ENCODE measurements at places on chromosomes 16 and 17.

DNA sequence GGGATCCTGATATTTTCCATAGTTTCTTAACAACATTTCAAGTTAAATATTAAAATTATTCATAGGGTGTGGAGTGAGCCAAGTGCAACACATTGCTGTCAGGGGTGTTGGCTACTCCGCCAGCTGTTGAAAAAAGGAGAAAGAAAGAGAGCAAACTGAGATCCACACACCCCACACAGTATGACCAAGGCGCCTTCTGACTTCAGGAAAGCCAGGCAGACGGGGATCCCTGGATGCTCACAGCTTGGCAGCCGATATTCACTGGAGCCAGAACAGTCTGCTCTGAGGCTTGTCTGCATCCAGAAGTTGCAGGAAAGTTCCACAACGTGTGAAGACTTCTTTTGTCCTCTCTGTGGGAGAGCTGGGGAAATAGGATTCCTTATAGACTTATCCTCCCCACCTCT lies 9.3 kb downstream of the CHD9NB start:
- ATAC-seq, result no peak

DNA sequence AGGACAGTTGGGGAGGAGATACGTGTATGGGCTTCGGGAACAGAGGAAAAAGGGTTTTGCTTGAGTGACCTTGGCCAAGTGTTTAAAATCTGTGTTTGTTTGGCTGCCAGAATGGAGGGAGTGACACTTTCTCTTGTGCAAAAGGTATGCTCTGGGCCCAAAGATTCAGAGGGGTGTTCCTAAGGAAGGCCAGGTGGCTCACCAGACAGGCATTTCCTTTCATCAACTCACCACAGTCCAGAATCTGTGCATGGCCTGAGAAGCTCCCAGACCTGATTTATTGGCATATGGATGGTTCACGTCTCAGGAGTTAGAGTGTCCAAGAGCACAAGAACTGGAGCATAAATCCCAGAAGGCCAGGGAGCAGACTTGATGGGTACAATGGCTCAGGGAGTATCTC lies 53.4 kb upstream of the NLK start:
- ATAC-seq, result no peak

GRCh38 chr16:57169327-57169726 lies 16.5 kb downstream of the PSME3IP1 start:
- ATAC-seq, result no peak

DNA sequence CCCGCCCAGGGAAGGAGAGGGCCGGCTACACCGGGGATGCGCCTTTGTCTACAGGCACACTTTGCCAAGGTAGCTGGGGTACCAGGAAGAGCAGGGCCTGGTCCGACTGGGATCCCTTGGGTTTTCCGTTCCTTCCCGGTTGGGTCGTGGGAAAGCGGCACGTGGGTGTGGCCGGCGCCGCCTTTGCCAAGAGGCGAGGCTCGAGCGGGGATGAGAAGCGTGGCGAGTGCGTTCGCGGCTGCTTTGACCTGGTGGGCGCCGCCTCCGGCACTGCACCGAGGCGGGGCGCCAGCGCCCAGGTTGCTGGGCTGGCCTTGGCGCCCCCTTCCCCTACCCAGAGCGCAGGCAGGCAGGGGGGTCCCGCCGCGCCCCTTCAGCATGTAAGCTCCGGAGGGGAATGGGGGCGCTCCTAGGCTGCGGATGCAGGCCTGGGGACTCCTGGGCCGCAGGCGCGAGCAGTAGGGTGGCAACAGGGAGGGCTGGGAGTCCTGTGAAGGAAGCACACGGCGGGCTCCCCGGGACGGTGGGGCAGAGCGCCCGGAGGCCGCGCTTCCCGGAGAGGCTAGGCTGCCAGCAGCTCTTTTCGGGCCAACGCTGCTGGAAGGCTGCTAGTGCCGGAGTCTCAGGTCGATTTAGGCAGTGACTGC lies 2.0 kb downstream of the HAS3 start:
- no peak for ATAC-seq

- ATAC-seq, result no peak
These were observed 46.9 kb upstream of the ALOX12 start for GRCh38 chr17:6948976-6949375.

DNA sequence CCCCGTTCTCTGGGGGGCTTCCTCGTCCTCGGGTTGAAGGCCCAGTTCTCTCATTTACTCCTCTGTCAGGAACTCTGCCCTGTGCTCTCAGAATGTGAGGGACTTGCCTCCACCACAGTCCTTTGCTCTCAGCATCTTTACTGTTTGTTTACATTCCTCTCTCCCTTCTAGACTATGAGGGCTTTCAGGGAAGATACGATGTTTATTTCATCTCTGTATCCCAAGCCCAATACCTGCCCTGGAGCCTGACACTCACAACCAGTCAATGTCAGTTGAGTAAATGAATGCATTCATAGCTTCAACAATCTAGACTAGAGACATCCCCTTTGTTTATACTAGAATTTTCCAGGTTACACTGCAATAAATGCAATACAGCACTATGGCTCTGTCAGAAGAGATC lies 409.6 kb upstream of the CDH11 start:
- ATAC-seq, result no peak

DNA sequence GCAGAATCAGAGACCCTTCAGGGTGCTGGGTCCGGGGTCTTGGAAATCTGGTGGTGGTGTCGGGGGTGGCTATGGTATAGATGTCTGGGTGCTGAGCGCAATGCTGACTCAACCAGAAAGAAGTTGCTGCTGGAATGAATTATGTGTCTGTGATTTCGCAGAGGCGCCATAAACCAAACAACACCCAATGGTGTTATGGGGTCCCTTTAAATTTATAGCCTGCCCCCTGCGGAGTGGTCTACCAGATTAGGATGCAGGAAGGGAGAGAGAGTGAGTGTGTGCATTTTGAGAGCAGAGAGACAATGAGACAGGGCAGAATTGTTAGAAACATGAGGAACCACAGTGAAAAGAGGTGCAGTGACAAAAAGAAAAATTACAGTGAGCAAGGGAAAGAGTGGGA lies 100.7 kb upstream of the CDH11 start:
- no peak for ATAC-seq

- no peak for ATAC-seq
These were observed 92.9 kb downstream of the TBC1D16 start for GRCh38 chr17:79942591-79943346.

DNA sequence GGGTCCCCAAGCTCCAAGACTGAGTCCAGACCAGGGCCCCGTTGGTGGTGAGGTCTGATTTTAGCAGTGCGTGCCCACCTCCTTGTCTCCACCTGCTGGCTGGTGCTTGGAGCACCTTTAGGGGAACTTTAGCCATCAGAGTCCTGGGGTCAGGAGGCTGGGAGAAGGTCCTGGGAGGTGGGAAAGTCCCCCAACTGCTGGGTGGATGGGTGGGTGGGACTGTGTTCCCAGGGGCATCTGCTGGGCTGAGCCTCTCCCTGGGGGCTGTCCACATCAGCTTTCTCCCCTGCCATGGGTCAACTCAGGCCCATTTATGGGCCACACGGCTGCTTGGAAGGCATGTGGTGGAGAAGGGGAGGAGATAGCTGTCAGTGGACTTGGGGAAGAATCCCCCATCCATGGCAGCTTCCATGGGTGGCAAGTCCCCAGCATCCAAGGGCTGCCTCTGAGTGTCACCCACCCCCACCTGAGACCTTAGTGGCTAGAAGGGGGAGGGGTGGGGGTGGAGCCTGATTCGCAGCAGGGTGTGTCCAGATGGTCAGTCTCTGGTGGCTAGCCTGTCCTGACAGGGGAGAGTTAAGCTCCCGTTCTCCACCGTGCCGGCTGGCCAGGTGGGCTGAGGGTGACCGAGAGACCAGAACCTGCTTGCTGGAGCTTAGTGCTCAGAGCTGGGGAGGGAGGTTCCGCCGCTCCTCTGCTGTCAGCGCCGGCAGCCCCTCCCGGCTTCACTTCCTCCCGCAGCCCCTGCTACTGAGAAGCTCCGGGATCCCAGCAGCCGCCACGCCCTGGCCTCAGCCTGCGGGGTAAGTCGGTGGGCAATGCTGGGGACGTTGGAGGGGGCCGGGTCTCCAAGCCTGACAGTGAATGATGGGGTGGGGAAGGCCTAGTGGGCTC lies at the start of gene TRPV2:
TSS of gene TRPV2 (plus strand) at position 541 of the 894 bp plus-strand sequence. CDS start 2,098 bp downstream, outside the sequence.
- no peak for ATAC-seq

DNA sequence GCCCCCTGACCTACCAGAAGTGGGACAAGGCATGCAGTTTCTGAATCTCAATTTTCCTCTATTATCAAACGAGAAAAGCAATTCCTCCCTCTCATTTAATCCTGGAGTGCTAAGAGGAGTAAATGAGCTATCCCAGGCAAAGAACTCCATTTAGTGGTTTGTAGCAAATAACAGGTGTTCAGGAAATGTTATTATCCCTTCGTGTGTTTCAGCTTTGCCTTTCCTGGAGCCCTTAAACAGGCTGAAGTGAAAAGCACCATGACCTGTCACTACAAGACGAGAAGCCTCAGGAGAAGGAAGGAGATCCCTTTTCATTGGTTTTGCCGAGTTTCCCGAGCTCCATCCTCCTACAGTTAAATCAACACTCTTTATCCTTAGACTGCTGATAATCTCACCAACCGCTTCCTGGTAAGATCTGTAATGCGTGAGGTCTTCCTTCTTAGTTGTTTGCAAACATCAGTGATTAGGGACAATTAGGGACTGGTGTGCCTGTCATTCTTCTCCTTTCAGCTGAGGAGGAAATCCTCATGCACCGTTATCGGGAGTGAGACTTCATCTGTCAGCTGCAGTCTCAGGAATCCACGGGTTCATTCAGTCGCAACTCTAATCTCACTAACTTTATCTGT lies 30.8 kb upstream of the MYOCD start:
- no peak for ATAC-seq

- no peak for ATAC-seq
These were observed 109.5 kb upstream of the SIAH1 start for GRCh38 chr16:48494742-48495141.

GRCh38 chr16:15983898-15984297 lies 34.5 kb downstream of the ABCC1 start:
- ATAC-seq, result no peak

DNA sequence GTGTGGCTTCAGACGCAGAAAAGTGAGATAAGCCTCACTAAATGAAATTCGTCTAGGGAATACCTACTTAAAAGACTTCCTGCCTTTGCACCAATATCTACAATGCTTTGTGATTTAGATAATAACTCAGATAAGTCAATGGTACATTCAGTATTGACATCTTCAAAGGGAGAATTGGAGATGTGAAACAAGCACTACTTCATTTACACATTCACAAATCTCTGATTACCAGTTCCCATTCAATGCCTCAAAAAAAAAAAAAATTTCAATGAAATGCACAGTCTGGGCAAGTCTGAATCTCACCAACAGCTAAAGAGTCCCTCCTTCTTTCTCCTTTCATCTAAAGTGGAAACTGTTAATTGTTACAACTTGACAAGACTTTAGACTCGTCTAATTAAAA lies 3.7 kb downstream of the PHF12 start:
- ATAC-seq, result no peak

DNA sequence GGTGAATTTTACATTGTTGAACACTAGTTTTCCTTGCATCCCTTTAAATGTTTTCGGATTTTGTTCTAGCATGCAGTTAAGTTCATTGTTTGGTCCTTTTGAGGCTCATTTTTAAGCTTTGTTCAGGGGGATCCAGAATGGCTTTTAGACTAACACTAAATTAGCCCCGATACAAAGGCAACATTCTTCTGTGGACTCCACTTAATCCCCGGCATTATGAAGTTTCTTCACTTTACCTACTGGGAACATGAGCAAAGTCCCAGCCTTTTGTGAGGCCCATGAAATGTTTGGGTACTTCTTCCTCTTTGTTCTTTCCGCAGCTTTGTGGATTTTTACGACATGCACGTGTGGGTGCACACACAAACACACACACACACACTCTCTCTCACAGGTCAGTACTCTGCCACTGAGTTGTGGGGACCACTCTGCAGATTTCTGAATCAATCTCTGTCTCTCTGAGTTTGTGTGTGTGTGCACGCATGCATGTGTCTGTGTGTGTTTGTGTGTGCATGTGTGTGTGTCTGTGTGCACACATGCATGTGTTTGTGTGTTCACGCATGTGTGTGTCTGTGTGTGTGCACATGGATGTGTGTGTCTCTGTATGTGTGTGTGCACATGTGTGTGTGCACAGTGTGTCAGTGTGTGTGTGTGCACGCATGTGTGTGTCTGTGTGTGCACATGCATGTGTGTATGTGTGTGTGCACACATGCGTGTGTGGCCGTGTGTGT lies 240.4 kb upstream of the TNRC6C start:
- ATAC-seq, result no peak
